Panc1 (cell line): ENCODE measurements at places on chromosomes 5 and 9.

DNA sequence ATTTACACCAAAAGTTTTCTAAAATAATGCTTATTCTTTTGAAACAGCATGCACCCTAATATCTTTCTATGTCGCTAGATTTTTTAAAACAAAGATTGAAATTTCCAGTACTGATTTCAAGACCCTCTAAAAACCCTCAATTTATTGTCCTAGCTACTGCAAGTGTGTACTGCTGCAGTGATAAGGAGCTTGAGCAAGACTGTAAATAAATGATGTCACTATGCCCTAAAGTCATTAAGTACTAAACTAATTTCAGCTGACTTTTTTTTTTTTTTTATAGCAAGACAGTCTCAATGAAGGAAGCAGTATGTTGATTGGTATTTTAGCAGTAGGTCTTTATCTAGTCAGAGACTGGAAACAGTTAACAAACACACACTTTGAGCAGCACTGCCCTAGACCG lies 12.2 kb upstream of the MIER3 start:
- no peak for DNase-seq

- DNase-seq, result no peak
Observed at GRCh38 chr5:152427721-152428120, 22.6 kb upstream of the NMUR2 start.

DNA sequence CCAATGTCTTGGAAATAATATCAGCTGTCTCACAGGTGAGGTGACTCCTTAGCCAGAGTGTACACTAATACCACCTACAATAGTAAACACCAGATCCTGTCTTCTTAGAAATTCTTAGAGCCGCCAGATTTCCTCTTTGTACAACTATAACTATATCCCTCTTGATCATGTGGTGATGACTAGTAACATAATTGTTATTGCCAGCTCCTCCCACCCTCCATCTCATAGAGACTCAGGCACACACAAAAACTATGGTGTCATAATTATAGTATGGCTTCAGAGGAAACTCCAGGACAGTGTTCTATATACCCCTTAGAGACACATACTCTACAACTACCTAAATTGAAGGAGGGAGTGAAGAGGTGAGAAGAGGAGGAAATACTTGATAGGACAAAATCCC lies 33.1 kb downstream of the PGGT1B start:
- DNase-seq, result no peak

- DNase-seq, result peak; percentile 56
Observed at GRCh38 chr9:3732077-3733038, 206.6 kb upstream of the RFX3 start.

DNA sequence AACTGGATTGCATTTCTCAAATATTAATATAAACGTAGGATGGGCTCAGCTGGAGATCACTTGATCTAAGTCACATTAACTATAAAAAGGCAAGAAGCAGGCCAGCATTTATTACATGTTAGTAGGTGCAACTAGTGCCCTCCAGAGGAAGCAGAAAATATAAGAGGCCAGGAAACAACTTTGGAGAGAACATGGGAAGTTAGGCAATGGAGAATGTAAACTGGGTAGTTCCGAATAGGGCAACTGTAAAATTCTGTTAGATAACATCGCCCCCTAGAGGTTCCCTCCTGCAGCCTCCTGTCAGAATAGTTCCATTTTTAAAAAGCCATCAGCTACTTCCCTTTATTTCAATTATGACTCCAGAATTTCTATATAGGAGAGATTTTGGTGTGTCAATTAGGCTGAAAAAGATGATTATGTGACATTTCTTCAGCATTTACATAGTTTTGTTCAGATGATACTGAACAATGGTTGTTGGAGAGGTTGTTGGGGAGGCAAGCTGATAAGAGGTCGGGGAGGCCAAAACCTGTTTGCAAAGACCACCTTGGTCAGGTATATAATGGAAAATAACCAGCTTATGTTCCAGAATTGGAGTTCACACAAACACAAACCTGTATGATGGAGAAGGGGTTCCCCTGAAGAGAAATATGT lies 22.4 kb downstream of the CCL28 start:
- peak; percentile 88 for DNase-seq

GRCh38 chr9:116238776-116239340 lies 85.3 kb downstream of the PAPPA start:
- no peak for DNase-seq

DNA sequence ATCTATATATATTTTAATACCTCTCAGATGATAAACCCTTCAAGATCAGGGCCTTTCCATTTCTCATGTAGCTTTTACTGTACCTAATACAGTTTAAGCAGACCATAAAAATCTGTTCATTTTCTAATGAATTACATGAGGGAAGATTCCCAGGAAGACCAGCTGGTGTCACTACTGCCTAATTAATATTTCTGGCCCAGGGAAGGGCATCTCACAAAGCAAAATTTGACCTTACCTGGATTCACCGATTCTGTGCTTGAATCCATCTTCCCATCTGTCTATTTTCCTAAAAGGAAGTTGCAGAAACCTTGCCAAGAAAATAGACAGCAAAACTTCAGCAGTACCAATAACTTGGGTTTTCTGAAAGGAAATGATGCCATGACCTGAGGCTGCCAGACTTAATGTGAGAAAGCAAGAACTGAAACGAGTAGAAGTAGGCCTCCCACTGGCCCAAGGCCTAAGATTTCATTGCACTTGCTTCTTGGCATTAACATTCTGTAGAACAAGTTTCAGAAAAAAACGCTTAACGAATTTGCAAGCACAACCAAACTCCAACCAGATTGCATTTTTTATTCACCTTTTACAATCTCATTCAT lies 83.0 kb upstream of the GLIS3 start:
- DNase-seq, result no peak

GRCh38 chr5:81065492-81065891 lies 105.3 kb downstream of the RASGRF2 start:
- DNase-seq, result no peak

- no peak for DNase-seq
Observed at GRCh38 chr5:64519263-64519662, 13.4 kb downstream of the RGS7BP start.
